ENCODE measurements at places on chromosomes 6 and 20.
A peak's percentile ranks its signal among the peaks of the same experiment; 100 is the strongest.

- peak; percentile 74 for DNase-seq
These were observed 5.4 kb upstream of the TUBB2A start for GRCh38 chr6:3162565-3163247.

- DNase-seq = peak; percentile 18
These were observed 246.7 kb downstream of the MAFB start for GRCh38 chr20:40442181-40442963.

- no peak for DNase-seq
These were observed 51.6 kb downstream of the CDH4 start for GRCh38 chr20:61303675-61304074.

DNA sequence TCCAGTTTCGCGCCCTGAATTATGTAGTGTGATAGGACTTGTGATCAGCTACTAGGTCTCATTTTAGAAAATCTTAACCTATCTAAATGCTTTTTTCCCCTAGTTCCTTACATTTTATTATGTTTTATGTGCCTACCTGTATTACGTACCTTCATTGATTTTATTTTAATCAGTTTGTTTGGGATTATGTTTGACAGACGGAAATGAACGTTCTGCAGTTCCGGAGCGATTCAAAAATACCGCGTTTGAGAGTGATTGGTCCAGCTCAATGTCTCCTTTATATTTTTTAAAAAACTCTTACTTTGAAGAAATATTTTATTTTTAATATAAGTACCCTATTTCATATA, 114.3 kb upstream of the BTN3A2 start:
- no peak for DNase-seq

GRCh38 chr6:117976030-117976651, 69.1 kb downstream of the SLC35F1 start:
- peak; percentile 5 for DNase-seq

GRCh38 chr6:165662749-165663376, at the start of gene PDE10A:
TSS of gene PDE10A (minus strand) at chr6:165663241. CDS start at chr6:165662811, 430 bp downstream.
- peak; percentile 8 for DNase-seq

- no peak for DNase-seq
These were observed 24.1 kb downstream of the CARMIL1 start for GRCh38 chr6:25303254-25303653.

DNA sequence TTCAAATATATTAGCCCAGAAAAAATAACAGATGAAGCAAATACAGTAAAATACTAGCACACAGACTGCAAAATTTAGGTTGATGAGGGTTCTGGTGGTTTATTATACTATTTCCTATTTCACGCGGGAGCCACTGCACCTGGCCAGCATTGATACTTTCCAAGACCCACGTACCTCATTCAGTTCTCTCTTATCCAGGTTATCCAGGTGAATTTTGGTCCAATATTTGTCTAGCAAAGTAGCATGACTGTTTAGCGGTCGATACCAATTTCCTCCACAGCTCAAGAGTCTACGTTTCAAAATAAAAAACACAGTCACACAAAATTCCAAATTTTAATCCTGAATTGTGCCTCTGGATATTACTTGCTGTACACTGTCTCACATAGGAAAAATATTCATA, 34.8 kb downstream of the MDN1 start:
- DNase-seq = no peak

- DNase-seq = no peak
These were observed 79.2 kb upstream of the PHACTR2 start for GRCh38 chr6:143598466-143599080.

DNA sequence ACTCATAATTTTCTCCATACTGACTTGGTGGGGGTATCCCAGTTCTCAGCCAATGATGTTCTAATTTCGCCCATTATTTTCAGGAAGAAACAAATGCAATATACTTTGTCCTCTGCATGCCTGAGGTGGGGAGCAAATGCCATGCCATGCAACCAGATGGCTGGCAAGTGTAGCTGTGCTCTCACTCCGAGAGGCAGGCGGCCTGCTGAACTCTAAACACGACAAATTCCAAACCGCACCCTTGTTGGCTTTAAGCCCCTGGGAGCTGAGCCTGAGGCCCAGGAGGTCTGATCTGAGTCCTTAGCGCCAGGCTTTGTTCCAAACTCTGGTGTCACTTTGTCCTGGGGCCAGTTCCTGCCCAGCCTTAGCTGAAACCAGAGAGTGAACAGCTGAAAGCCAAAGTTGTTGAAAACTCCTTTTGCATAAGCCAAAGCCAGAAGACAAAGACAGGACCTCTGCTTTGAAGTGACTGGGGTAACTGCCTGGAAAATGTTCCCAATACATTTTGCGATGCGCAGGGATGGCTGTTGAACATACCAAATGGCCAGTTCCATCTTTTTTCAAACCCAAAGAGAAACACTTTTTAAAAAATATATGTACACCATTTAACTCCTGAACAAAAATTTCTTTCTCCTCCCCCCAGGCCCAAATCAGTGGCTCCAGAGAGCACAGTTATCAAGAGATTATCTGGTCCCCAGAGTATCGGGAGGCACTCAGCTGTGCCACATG, 46.2 kb downstream of the TTI1 start:
- DNase-seq = peak; percentile 15

DNA sequence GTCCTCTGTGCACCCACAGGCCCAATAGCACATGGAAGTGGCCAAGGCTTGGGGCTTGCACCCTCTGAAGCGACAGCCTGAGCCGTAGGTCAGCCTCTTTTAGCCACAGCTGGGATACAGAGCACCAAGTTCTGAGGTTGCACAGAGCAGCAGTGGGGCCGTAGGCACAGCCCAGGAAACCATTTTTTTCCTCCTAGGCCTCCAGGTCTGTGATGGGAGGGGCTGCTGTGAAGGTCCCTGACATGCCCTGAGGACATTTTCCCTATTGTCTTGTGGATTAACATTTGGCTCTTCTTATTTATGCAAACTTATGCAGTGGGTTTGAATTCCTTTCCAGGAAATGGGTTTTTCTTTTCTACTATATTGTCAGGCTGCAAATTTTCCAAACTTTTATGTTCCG, 878.7 kb upstream of the MAN1A1 start:
- DNase-seq = no peak

GRCh38 chr6:106628658-106629102, 618 bp downstream of the RTN4IP1 start:
- no peak for DNase-seq

DNA sequence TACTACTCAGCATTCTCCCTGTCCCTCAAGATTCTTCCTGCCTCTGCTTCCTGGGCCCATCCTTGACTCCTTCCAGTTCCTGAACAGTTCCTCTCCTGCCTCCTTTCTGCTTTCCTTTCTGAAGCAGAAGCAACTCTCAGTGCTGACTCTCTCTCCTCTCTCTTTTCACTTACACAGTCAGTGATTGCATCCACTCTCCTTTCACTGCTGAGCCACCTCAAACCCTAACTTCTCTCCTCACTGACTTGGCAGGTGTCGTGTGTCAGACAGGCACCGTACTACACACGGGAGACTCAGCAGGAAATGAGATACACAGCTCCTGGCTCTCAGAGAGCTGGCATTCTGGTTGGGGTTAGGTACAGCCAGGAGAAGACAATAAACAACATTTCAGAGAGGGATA, 5.6 kb downstream of the ABHD16A start:
- no peak for DNase-seq

DNA sequence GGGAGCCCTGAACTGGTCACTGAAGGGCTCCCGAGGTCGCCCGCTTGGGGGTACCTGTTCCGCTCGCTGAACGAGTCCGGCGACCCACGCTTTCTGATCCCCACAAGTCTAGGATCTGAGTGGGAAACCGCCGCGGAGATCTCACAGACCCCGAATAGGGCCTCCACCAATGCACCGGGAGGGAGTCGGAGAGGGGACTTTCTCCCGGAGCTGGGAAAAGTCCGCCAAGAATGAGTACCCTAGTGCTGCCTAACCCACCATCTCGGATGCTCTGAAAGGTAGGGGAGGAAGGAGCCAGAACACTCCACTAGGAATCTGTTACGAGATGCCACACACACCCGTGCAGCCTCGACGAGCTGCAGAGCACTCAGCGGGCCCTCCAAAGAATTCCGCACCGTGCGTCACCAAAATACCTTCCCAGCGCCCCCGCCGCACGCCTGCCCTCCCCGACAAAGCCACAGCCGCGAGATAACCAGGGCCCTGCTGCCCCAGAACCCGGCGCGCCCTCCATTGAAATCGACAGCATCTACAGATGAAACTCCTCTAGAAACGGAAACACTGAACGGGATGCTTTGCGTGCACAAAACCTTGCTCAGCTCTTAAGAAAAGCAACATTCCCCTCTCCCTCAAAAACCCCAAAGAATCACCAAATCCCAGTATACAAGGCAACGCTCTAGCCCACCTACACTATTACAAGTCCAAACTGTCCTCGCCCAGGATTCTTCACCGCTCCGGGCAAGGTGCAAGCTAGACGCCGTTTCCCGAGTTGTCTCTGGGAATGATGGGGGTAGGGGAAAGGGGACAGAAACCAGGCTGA, 686 bp downstream of the COL12A1 start:
- DNase-seq = peak; percentile 85

All from fibroblast of skin of abdomen (primary cell).